ENCODE measurements at places on chromosomes 3 and 15. TPM values are rescaled to one million over a fixed set of nuclear protein-coding genes. Genes with fewer than 3 reads are reported as not detected.

DNA sequence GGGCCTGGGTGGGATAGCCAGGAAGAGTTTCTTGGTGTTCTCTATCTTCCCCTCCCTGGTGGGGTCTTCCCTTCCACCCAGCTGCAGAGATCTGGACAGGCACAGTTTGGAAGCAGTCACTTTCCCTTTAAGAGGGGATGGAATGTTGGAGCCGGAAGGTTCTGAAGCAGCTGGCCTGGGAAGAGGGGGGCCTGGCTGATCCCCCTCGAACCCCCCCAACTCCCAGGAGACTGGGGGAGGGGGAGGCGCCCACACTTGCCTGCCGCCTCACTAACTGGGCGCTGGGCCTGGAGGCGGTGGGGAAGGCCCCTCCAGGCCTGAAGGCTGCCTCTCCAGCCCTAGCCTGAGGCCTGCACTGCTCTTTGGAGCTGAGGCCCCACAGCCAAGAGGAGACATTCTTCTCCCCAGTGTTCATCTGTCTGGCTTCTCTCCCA lies 1.4 kb downstream of the DVL3 start:
- peak; percentile 38 for DNase-seq

GRCh38 chr3:10320320-10320677 lies 613 bp downstream of the SEC13 start:
- DNase-seq: no peak

DNA sequence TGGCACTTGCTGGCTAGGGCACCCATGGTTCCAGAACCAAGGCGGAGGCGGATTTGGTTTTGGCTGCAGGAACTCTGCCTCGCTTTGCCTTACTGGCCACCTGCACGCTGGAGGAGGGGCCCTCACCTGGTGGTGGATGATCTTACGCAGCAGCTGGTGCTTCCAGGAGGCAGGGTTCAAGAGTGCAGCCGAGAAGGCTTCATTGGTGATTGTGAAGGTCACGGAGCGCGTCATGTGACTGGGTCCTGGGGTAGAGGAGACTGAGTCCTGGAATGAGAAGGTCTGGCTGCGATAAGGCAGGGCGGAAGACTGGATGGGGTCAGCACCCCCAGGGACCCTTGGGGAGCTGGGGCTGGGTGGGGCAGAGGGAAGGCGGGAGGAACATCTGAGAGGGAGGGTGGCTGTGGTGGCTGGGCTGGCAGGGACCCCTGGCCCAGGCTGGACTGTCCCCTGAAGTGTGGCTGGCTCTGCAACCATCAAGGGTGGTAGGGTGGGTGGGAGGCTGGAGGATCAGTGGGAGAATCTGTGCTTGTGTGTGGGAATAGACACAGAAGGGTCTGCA lies 25.8 kb upstream of the GOLGA6C start:
- DNase-seq: no peak

- no peak for DNase-seq
Measured at GRCh38 chr3:123682302-123682701, 97.4 kb upstream of the HACD2 start.

Gene ACKR2
- total RNA-seq: not detected

DNA sequence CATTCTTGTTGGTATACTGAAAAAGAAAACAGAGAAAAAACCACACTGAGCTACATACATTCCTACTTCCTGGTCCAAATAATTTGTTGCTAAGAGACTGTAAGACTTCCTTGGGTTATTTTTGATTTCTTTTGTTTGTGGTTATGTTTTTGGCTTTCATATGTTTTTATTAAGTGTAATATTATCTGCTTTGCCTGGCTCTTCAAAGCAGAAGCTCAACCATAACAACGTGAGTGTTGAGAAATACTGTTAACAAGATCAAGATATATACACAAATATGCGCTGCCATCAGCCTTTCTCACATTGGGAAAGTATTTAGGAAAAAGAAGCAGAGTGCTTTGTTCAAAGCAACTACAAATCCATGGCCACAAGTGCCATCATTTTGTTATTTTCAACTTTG lies 556.2 kb upstream of the CBLB start:
- no peak for DNase-seq

- no peak for DNase-seq
Measured at GRCh38 chr3:24288496-24289236, 206.0 kb downstream of the THRB start.

Gene RIOX2
- 47.8 TPM for total RNA-seq

Gene ITGB5
- 103 TPM for total RNA-seq

DNA sequence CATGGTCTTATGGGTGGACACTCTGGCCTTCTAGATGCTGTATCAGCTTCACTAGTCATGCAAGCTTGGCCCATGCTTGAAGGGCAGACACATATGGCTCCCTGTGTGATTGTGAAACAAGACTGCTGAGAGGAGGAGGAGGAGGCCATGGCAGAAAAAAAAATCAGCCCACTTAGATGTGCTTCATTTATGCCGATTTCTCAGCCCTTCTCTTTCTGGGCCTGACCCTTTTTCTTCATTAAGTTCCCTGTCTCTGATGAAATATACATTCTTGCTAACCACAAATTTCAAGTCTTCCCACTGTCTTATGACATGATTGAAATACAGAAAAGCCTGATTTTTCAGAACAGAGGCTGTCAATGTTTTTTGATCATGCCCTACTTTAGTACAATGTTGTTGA lies 213.0 kb upstream of the FEZF2 start:
- peak; percentile 30 for DNase-seq

GRCh38 chr15:50823281-50823680 lies 57.8 kb upstream of the SPPL2A start:
- DNase-seq: no peak

DNA sequence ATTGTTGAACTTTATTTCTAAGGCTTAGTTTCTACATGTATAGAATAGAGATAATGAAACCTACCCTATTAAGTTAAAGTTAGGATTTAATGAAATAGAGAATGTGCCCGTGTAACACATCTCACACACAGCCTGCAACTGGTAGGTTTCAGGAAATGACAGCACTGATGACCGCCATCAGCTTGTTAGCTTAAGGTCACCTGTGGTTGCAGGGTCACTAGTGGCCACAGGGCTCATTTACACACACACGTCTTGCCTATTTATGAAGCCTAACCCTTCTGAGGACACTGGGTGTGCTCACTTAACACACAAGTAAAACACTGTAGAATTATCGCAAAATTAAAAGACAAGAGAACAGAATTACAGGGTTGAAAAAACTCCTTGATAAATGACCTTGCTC lies 20.1 kb downstream of the CHRM5 start:
- DNase-seq: no peak

- no peak for DNase-seq
Measured at GRCh38 chr3:4006288-4006687, 207.1 kb downstream of the LRRN1 start.

DNA sequence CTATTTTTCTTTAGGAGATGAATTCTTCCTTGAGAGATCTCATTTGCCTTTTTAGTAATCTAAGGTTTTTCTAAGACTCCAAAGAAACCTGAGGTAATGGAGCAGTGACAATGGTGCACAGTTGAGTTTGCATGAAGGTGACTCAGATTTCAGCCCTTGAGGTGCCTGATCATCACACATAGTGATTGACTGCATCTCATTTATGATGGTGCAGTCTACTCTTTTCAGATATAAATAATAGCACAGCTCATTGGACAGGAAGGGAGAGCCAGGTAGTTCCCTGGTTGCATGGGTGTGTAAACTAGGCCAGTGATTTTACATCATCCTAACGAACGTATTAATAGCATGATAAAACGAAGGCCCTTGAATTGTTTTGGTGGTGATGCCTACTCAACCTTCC lies 86.1 kb upstream of the SAMMSON start:
- DNase-seq: no peak

Gene LMOD3
- 0.19 TPM for total RNA-seq

All from SK-MEL-5 (cell line).